ENCODE measurements at places on chromosomes 2 and 18. TPM values are rescaled to one million over a fixed set of nuclear protein-coding genes. Genes with fewer than 3 reads are reported as not detected.

GRCh38 chr18:76953156-76953555 is 130.8 kb downstream of the ZNF236 start:
- DNase-seq: no peak
- no peak overlapping the region for H3K27ac ChIP-seq
- no peaks in the 10 kb centered on the region for H3K4me1 ChIP-seq

DNA sequence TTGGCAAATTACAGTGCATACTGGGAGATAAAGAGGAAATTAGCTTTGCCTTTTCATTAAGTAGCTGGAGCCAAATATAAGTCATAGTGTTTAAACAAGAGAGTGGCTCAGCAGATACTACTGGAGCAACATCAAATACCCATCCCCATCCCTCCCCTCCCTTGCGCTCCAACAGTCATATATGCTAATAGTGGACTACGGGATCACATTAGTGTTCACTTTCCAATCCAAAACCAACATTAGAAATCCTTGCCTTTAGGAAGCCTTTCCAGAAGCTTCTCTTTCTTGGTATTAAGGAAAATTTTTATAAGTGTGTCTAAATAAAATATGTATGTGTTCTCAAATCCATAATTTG is 1669.3 kb downstream of the SUCLG1 start:
- H3K4me1 ChIP-seq: no peaks in the 10 kb centered on the region
- no peak overlapping the region for H3K27ac ChIP-seq
- no peaks in the 10 kb centered on the region for H3K27me3 ChIP-seq
- H3K4me3 ChIP-seq: no peak overlapping the region

DNA sequence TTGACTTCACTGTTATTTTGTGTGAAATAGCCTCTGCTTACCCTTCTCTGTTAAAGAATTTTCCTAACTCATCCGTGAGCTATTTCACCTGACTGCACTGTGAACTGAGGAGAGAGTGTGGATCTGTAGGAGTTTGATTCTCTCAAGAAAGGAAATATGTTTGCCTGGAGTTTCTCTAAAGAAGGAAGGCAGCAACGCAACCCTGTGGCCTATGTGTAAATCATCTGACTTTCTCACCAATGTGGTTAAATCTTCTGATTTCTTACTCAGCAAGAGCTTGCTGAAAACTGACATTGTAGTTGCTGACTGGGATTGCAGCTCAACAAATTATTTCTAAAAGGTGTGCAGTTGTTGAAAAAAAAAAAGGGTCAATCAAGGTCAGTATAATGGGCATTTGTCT is 153.9 kb upstream of the PELI1 start:
- H3K4me3 ChIP-seq: no peak overlapping the region
- no peak overlapping the region for H3K27ac ChIP-seq
- no peaks in the 10 kb centered on the region for H3K27me3 ChIP-seq
- DNase-seq: no peak

GRCh38 chr18:46343456-46343855 is 239.3 kb downstream of the HAUS1 start:
- peaks cover 25% of the 10 kb centered on the region for H3K4me1 ChIP-seq
- H3K36me3 ChIP-seq: no peaks in the 10 kb centered on the region
- DNase-seq: no peak
- no peak overlapping the region for H3K4me3 ChIP-seq

DNA sequence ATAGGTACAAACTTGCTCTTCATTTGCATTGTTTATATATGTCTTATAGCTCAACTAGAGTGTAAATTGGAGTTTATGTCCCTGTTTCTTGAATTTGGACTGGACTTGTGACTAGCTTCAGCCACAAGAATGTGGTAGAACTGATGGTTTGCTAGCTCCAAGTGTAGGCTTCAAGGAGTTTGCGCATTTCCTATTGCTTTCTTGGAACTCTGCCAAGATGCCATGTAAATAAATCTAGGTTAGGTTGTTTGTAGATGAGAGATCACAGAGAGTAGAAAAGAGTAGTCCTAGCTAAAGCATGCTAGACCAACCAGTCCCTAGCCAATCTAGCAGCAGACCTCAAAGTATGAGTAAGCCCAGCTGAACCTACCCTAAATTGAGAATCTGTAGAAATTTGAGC is 183.0 kb upstream of the CYP26B1 start:
- H3K36me3 ChIP-seq: no peaks in the 10 kb centered on the region
- H3K4me1 ChIP-seq: no peaks in the 10 kb centered on the region
- no peak overlapping the region for H3K4me3 ChIP-seq
- H3K27ac ChIP-seq: no peak overlapping the region

GRCh38 chr2:174888146-174888545 is 117.0 kb downstream of the CHN1 start:
- H3K36me3 ChIP-seq: no peaks in the 10 kb centered on the region
- H3K27me3 ChIP-seq: no peaks in the 10 kb centered on the region
- peak; percentile 50 for DNase-seq
- peaks cover 6% of the 10 kb centered on the region for H3K4me1 ChIP-seq
- no peak overlapping the region for H3K27ac ChIP-seq
- H3K4me3 ChIP-seq: no peak overlapping the region

DNA sequence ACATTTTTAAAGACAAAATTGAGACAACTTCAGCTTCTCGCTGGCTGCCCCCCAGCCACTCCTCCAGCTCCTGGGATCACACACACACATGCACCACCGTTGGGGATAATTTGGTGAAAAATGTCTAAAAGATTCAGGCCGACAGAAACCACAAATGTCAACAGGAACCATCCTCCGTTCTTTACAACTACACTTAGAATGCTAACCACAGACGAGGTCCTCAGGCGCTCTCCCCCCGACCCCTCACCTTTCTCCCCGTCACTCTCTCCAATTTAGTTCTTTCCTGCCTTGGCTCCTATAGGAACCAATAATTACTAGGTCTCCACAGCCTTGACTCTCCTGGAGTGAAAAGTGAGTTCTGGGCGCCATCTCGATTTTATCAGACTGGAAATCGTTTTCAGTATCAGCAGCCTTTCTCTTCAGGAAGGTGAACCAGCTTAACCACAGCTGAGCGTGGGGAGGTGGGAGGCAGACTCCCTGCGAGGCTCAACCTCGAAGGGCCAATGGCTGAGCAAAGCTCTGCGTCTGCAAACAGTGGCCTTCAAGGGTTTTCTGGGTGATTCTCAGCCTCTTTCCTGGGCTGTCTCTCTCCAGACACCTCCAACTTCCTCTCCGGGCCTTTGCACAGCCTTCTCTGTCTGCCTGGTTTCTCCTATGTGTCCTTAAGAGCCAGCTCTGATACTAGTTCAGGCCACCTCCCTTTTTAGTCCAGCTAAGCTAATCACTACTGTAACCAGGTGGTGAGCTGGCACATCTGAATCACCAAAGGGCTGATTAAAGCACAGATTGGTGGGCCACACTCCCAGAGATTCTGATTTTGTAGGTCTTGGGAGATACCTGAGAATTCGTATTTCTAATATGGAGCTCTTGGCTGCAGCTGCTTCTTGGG is 115.7 kb upstream of the COPS8 start:
- H3K4me3 ChIP-seq: no peak overlapping the region
- H3K4me1 ChIP-seq: peaks cover 5% of the 10 kb centered on the region
- no peaks in the 10 kb centered on the region for H3K36me3 ChIP-seq
- no peak overlapping the region for H3K27ac ChIP-seq
- no peak for DNase-seq

- H3K36me3 ChIP-seq: no peaks in the 10 kb centered on the region
- no peak overlapping the region for H3K4me3 ChIP-seq
- no peak overlapping the region for H3K27ac ChIP-seq
- H3K4me1 ChIP-seq: peaks cover 17% of the 10 kb centered on the region
Measured at GRCh38 chr2:197431858-197432257, 3.0 kb downstream of the SF3B1 start.

- peaks cover 7% of the 10 kb centered on the region for H3K36me3 ChIP-seq
- H3K4me1 ChIP-seq: no peaks in the 10 kb centered on the region
- H3K27ac ChIP-seq: no peak overlapping the region
- no peaks in the 10 kb centered on the region for H3K27me3 ChIP-seq
Measured at GRCh38 chr18:26477828-26478466, 70.4 kb downstream of the KCTD1 start.

DNA sequence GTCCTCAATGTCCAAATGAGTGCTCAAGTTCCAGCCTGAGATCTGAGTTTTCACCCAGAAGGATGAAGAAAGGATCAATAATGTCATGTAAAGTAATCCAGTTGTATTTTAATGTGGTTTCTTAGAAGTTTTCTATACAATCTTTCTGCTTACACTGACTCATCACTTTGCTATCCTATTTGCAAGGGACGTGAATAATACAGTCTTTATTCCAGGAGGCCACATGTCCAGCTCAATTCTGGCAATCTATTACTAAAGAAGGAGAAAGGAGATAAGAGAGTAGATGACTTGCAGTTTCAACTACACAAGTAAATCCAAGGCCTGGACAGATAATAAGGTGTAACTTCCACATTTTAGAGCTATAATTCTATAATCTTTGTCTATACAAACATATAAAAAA is 601.1 kb upstream of the SETBP1 start:
- no peak overlapping the region for H3K27ac ChIP-seq
- no peaks in the 10 kb centered on the region for H3K36me3 ChIP-seq
- no peaks in the 10 kb centered on the region for H3K4me1 ChIP-seq
- DNase-seq: peak; percentile 91

- no peak for DNase-seq
- no peak overlapping the region for H3K4me3 ChIP-seq
- H3K27me3 ChIP-seq: no peaks in the 10 kb centered on the region
- no peaks in the 10 kb centered on the region for H3K36me3 ChIP-seq
Measured at GRCh38 chr2:10864861-10865636, 46.7 kb upstream of the KCNF1 start.

DNA sequence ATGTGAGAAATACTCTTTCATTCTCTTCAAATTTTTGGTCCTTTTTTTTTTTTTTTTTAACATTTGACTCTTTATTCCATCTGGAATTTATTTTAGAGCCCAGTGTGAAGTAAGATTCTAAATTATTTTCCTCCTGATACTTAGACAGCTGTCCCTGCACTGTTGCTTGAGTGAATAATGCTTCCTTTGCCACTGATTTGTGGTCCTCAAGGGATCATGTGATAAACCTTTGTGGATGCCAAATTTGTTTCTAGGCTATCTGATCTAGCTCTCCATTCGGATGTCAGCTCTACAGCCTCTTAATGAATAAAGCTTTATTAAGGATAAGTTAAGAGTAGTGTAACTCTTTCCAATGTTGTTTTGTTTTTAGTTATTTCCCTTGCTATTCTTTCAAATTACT is 142.3 kb downstream of the SMAD7 start:
- H3K27me3 ChIP-seq: no peaks in the 10 kb centered on the region
- H3K36me3 ChIP-seq: no peaks in the 10 kb centered on the region
- H3K4me3 ChIP-seq: no peak overlapping the region
- peaks cover 2% of the 10 kb centered on the region for H3K4me1 ChIP-seq
- H3K27ac ChIP-seq: no peak overlapping the region
- DNase-seq: no peak

DNA sequence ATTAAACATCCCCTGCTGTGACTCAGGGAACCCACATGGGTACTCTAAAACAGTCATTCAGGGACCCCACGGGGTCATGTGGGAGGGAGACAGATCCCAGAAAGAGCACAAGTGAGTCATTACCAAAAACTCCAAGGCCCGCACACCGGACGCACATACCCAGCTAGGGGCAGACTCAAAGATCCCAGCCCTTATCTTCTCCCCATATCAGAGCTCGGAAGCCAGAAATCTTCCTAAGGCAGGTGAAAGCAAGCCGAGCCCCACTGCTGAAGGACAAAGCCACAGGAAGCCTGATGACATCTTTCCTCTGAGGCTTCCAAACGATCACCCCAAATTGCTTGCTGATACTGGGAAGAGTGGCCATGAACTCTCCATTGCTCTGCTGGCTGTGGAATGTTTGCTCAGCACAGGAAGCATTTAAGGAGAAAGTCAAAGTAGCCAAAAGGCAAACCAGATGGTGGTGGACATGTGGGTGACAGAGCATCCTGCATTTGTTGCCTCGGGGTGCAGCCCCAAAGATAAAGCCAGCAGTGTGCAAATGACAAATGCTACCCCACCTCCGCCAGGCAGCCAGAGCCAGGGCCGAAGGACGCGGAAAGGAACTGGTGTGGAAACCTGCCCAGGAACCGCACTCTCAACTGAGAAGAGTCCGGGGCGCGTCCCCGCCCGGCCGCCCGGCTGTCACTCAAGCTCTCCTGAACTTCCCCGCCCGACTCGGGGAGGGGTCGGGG is 784 bp downstream of the ACTR1B start:
- peak overlapping the region; percentile 96 for H3K27ac ChIP-seq
- peak; percentile 81 for DNase-seq
- peak overlapping the region; percentile 70 for H3K4me3 ChIP-seq
- peaks cover 8% of the 10 kb centered on the region for H3K4me1 ChIP-seq
- peaks cover 6% of the 10 kb centered on the region for H3K36me3 ChIP-seq
- H3K27me3 ChIP-seq: no peaks in the 10 kb centered on the region

DNA sequence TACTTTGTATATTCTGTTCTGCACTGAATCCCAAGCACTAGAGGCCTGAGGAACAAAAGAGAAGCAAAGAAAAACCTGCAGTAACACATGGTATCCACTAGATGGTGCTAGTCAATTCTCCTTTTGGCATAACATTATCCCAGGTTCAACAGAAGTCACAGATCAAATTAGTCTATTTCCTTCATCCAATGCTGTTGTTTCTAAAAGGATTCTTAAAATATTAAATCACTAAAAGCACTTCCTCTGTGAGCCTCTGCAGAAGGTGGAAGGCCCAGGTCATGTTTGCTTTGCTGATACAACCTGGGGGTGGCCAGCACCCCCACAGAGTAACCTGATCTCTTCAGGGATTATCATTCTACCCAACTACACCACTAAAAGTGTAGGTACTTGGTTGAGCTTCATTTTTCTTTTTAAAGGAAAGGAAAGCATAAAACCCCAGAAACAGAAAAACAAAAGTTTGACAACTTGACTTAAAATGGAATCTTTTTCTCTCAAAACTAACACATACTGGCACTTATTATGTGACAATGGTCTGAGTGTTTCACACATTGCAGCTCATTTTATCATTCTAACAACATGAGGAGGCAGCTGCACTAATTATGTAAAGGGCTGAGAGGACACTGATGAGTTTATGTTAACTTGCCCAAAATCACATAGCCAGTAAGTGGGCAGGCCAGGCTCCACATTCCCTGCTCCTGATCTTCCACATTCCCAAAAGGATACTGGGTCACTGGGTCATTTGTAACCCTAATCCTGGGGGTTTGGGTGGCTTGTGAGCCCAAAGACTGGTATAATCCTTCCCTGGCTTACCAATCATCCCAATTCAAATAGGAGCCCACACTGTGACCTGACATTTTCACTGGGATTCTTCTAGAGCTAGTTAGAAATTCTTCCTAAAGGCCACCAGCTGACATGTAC is 66.8 kb upstream of the DNER start:
- peak; percentile 58 for DNase-seq
- H3K4me1 ChIP-seq: no peaks in the 10 kb centered on the region
- H3K36me3 ChIP-seq: peaks cover 39% of the 10 kb centered on the region
- H3K27me3 ChIP-seq: no peaks in the 10 kb centered on the region
- H3K4me3 ChIP-seq: no peak overlapping the region
- peak overlapping the region; percentile 38 for H3K27ac ChIP-seq

- H3K27ac ChIP-seq: no peak overlapping the region
- H3K4me3 ChIP-seq: no peak overlapping the region
- DNase-seq: no peak
- H3K4me1 ChIP-seq: peaks cover 10% of the 10 kb centered on the region
- H3K36me3 ChIP-seq: no peaks in the 10 kb centered on the region
Measured at GRCh38 chr2:86371527-86371926, 34.1 kb upstream of the REEP1 start.

Gene DPP4
- not detected for total RNA-seq

Gene SERPINB13
- total RNA-seq: not detected

Gene POU3F3
- total RNA-seq: not detected

Gene REG1A
- not detected for total RNA-seq

Gene NCKAP5
- total RNA-seq: 0.21 TPM

Gene HOXD12
- not detected for total RNA-seq

Gene POMC
- total RNA-seq: 3.9 TPM

All from cardiac muscle cell (in vitro differentiated cells and primary cell).